ENCODE measurements at places on chromosomes 6 and 20. TPM values are rescaled to one million over a fixed set of nuclear protein-coding genes. Genes with fewer than 3 reads are reported as not detected.

FOXF2 gene
- total RNA-seq: 0.58 TPM

GRCh38 chr6:6191476-6191875 lies 129.0 kb downstream of the F13A1 start:
- DNase-seq: no peak

- no peak for DNase-seq
Observed at GRCh38 chr20:15061955-15062354, 724.5 kb upstream of the FLRT3 start.

- no peak for DNase-seq
Observed at GRCh38 chr6:136103763-136104311, 146.3 kb downstream of the MTFR2 start.

GRCh38 chr6:125220712-125221111 lies 67.1 kb downstream of the TPD52L1 start:
- DNase-seq: no peak

DNA sequence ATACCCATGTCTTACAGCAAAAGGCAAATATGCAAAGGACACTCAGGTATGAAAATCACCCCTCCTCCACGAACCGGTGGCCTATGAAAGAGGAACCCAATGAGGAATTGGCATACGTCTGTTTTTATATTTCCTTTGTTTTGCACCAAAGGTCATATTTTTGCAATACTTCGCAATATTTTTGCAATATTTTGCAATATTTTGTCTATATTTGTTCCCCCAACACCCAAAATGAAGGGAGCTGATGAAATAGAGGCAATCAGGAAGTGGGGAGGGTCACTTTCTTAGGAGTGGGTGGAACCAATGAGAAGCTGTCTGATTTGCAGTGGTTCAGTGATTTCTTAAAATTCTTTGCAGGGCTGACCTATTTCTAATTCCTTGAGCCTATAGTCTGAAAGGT lies 296.8 kb upstream of the TSHZ2 start:
- DNase-seq: no peak

NR2E1 gene
- total RNA-seq: not detected

GRCh38 chr6:164114651-164115050 lies 700.1 kb downstream of the QKI start:
- DNase-seq: no peak

- DNase-seq: no peak
Observed at GRCh38 chr20:8227293-8227692, 95.2 kb downstream of the PLCB1 start.

IRAK1BP1 gene
- total RNA-seq: 5.2 TPM

- DNase-seq: no peak
Observed at GRCh38 chr6:44201638-44202303, 15.0 kb upstream of the MYMX start.

SRPK1 gene
- 33.2 TPM for total RNA-seq

DNA sequence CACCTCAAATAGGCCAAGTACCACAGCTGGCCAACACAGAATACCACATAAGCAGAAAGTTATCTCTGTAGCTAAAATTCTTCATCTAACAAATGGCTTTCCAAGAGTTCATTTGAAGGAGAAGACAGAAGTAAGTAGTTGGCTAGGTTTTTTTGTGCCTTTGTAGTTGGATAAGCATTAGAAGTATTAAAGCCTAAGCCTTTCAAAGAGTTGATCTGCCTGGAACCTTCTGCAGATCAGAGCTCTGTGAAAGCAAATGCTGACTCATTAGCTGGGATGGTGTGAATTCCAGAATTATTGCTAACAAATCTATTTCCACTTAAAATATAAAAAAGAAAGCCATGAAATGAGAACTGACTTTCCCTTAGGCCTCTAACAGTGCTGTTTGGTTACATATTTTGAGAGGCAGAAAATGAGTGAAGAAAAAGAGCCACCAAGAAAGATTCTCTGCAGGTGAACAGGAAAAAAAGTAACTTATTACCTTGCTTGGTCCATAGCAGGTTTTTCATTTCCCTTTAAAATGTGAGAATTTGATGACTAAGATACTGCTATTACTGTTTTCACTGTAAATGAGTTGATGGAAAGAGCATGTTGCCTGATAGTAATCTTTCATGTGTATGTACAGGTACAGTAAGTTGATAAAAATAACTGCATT lies 763.2 kb upstream of the FLRT3 start:
- no peak for DNase-seq

PRDM1 gene
- total RNA-seq: 15.9 TPM

DNA sequence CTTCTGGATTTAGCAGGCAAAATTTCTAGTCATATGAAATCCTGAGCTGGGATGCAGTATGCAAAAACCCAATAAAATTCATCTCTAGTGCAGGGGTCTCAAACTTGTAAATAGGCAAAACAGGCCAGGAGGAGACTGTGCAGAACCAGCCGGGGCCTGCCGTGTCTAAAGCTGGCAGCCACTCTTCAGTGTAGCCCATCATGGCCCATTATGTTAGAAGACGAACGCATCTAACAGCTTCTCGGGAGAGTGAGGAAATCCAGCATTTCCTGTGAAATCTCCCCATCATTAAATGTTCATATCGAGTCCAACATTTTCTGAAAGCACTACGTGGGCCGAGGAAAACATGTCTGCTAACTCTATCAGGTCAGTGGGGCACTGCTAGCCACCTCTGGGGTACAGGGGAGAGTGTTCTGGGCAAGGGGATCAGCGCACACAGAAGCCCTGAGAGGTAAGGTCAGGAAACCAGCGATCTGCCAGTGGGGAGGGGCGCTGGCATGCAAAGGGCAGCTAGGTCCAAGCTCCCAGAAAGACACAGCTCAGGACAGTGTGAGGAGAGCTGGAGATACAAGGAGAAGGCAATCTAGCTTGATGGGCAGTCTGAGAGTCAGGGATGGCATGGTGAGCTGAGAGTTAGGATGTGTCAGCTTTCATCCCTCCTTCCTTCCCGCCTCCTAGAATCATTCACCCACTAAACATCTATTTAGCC lies 144.2 kb downstream of the PREX1 start:
- DNase-seq: no peak

DNA sequence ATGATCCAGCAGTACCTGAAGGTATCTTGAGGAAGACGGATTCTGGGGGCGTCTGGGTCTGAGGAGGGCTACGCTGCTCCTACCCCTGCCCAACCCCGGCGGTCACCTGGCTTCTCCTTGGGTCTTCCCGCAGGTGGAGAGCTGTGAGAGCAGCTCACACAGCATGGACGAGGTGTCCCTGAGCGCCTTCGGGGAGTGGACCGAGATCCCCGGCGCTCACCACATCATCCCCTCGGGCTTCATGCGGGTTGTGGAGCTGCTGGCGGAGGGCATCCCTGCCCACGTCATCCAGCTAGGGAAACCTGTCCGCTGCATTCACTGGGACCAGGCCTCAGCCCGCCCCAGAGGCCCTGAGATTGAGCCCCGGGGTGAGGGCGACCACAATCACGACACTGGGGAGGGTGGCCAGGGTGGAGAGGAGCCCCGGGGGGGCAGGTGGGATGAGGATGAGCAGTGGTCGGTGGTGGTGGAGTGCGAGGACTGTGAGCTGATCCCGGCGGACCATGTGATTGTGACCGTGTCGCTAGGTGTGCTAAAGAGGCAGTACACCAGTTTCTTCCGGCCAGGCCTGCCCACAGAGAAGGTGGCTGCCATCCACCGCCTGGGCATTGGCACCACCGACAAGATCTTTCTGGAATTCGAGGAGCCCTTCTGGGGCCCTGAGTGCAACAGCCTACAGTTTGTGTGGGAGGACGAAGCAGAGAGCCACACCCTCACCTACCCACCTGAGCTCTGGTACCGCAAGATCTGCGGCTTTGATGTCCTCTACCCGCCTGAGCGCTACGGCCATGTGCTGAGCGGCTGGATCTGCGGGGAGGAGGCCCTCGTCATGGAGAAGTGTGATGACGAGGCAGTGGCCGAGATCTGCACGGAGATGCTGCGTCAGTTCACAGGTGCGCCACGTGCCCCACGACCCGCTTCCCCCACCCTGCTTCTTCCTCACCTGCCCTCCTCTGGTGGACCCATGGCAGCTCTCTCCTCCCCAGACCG lies 166.9 kb upstream of the RNF24 start:
- DNase-seq: no peak

- no peak for DNase-seq
Observed at GRCh38 chr6:148805777-148806176, 58.9 kb downstream of the UST start.

BNIP5 gene
- total RNA-seq: not detected

DNA sequence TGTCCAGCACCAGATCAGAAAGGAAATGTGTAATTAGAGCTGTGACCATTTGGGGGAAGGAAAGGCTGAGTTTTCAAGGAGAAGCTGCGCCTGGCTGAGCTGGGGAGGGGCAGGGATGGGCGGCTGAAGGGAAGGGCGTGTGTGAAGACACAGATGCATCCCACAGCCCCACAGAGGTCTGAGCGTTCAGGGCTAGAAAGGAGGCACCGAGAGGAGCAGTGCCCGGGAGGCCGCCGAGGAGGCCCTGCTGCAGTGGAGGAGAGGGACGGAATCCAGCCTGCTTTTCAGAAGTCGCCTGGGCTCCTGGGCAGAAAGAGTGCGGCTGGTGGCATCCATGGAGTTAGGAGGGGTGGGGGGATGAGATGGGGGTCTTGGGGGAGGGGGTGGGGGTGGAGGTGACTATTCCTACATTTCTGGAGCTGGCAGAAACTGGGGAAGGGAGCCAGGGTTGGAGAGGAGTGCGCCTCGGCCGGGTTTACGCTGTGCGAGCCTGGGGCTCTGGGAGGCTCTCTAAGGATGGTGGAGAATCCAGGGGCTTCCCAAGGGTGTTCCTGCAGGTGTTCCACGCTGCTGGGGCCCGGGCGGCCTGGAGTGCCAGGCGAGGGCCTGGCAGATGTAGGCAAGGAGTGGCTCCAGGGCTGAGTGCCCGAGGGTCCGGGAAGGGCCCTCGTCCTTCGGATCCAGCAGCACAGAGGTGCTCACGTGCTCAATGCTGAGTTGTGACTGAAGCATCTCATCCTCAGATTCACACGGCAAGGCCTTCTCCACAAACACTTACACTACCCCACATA lies 41.8 kb downstream of the WDR27 start:
- no peak for DNase-seq

GRCh38 chr6:38579010-38579628 lies 60.6 kb downstream of the BTBD9 start:
- no peak for DNase-seq

DNA sequence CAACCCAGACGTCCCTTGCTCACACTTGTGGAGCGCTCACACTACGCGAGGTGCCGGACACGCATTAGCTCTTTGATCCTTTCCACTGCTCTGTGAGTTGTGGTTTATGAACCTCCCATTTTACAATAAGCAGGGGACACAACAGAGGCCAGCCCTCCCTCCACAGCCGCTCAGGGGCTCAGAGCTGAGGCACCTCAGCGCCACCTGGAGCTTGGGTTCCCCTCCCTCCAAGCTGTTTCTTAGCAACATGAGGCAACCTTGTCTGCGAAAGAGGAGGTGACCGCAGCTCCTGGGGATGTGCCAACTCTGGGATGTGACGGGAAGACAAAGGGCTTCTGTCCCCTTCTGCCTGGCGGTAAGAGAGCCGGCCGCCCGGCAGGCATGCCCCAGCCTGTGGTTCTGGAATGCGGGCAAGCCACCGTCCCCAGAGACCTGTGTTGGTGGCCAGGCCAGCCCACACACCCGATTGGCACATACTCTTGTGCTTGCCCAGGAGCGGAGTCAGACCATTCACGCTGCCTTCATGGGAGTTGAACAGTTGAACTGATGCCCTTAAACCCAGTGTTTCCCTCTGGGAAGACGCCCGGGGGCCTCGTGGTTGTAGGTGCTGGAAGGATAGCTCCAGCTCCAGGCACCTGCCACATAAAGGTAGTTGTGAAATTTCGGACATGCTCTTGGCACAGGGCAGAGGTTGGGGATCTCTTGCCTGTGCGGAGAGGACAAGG lies 44.5 kb downstream of the RBM38 start:
- DNase-seq: peak; percentile 75

- DNase-seq: no peak
Observed at GRCh38 chr20:37677969-37678861, 15.6 kb upstream of the CTNNBL1 start.

CDS2 gene
- total RNA-seq: 62.7 TPM

SOBP gene
- total RNA-seq: 18.5 TPM

DNA sequence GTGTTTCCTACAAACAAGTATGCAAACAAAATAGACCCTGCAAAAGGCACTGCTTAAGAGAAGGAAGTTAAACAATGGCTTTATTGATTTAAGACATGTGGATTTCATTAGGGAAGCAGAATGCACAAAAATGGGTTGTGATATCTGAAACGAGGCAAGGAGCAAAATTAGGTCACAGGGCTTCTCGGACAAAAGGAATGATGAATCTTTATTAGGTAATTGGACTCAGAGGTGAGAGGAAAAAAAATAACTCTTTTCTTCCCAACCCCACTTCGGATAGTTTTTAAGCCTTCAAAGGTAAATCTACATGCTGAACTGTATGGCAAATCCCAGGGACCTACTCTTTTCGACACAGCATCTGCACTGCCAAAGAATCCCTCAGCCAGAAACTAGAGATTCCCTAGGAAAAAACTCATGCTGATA lies 183.0 kb upstream of the TAB2 start:
- no peak for DNase-seq

GRCh38 chr6:132161283-132161682 lies 210.1 kb upstream of the CCN2 start:
- no peak for DNase-seq

TGM3 gene
- not detected for total RNA-seq

DNA sequence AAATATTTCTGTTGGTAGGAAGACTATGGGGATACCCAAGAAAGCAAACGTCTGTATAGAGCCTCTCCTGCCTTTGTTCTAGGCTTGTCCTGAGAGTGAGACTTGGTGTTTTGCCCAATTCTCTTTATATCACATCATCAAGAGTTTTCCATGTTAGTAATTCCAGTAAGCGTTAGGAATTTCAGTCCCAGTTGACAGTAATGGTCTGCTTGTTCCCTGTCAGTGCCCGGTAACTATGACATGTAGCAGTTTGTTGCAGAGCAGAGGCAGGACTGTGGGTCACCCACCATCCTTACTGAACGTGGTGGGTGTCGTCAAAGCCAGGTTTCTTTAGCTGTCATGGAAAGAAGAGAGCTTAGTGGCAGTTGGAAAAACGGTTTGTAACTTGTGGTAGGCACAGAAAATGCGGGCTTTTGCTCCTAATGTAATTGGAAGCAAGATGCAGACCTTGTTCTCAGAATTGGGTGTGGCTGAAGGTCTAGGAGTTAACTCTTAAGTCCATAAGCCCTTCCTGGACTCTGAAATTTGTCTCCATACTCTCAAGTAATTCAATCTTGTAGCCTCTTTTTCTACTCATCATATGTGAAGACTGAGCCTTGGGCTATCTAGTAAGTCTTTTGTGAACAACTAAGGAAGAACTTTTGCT lies 188.8 kb downstream of the TMEM242 start:
- DNase-seq: no peak

DNA sequence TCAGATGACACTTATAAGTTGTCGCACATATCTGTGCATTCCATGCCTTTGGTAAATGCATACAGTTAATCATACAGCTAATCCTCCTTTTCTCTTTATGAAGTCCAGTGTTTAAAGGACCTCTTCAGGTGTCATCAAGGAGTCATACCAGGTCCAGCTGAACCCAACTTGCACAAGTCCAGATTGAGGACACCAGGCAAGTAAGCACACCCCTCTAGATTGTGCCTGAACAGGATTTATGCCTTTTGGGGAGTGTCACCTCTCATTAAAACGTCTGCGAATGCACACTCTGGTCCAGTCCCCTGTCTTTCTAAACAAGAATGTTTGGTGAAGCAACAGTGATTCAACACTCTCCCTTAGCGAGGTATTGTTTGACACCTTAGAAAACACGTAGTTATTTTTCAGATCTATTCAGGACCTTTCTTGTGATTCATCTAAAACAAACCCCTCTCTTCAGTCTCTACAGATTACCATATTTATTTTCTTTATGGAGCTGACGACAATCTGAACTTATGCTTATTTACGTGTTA lies 48.4 kb downstream of the C6orf15 start:
- DNase-seq: no peak

Data from sciatic nerve (tissue), 2 donors.